ENCODE measurements at places on chromosomes 1 and 21. TPM values are rescaled to one million over a fixed set of nuclear protein-coding genes. Genes with fewer than 3 reads are reported as not detected.

DNA sequence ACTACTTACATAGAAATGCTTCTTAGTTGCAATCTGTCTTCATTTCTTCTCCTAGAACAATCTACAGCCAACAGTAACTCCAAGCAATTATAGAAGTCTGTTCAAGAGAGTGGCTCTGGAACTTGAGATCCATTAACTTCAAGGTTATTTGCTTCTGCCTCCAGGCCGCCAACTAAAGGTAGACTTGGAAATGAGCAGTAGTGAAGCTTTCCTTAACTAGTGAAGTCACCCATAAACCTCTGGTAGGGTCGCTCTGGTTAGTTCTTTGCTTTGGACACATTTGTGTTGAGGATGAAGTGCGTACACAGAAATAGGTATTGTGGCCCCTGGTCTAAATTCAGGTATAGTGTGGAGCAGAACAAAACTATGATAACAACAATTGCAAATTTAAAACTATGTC lies 809.9 kb upstream of the RGS18 start:
- no peak overlapping the region for H3K27ac ChIP-seq
- H3K36me3 ChIP-seq: no peaks in the 10 kb centered on the region
- DNase-seq: no peak
- H3K4me1 ChIP-seq: no peaks in the 10 kb centered on the region
- no peak overlapping the region for H3K4me3 ChIP-seq

- no peak for DNase-seq
- no peaks in the 10 kb centered on the region for H3K36me3 ChIP-seq
- H3K27ac ChIP-seq: no peak overlapping the region
- H3K4me1 ChIP-seq: no peaks in the 10 kb centered on the region
- no peaks in the 10 kb centered on the region for H3K27me3 ChIP-seq
Measured at GRCh38 chr1:27394282-27394658, 1.8 kb downstream of the GPR3 start.

DNA sequence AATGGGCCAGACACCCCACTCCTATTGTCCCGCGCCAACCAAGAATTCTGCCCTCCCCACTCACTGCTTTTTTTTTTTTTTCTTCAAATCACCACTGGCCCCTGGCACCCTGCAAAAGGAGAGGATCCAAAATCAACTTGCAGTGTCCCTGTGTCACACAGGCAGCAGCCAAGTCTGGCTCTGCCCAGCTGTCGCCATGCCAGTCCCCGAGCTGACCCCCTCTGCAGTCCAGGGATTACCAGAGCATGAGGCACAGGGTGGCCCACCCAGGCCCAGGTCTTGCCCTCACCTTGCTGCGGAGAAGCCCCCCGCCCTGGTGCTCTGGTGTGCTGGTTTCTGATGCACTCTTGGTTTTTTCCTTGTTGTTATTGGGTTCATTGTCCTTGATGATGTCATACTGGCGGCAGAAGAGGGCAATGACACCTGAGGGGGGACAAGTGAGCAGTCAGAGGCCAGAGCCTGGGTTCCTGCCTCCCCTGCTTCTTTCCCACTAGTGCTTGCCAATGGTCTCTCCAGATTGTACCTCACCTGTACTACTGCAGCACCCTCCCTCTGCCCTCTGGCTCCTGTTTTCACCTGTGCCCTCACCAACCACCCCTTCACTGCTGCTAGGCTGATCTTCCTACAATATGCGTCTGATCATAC lies 6.2 kb downstream of the FNDC5 start:
- H3K27me3 ChIP-seq: no peaks in the 10 kb centered on the region
- no peak overlapping the region for H3K27ac ChIP-seq
- no peaks in the 10 kb centered on the region for H3K36me3 ChIP-seq
- H3K4me3 ChIP-seq: no peak overlapping the region
- no peaks in the 10 kb centered on the region for H3K4me1 ChIP-seq

DNA sequence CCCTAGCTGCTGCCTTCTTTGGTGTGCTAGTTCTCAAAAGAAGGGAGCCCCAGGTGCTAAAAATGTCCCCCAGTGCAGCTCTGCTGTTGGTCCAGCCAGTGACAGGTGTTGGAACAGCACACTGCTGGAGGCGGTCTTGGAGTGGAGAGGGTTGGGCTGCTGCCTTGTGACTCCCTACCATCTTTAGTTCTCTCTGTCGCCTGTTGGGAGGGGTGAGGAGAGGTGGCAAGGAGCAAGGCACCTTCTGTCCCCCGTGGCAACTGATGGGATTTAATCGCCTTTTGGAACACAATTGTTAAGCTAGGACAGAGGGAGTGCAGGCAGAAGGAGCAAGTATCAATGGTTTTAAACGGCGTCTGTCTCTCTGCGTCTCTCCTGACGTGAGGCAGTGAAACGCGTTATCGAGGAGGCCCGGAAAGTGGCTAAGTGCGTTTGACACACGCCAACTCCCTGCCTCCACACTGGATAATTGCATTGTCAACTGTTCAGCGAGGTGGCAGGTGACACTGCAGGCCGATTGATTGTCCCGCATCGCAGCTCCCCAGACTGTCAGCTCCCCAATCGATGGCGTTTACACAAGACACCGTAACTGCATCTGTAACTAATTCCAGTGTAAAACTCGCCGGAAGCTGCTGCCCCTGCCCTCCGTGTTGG lies 34.0 kb downstream of the TMEM53 start:
- H3K4me1 ChIP-seq: no peaks in the 10 kb centered on the region
- no peak for DNase-seq
- no peaks in the 10 kb centered on the region for H3K27me3 ChIP-seq
- H3K4me3 ChIP-seq: no peak overlapping the region

DNA sequence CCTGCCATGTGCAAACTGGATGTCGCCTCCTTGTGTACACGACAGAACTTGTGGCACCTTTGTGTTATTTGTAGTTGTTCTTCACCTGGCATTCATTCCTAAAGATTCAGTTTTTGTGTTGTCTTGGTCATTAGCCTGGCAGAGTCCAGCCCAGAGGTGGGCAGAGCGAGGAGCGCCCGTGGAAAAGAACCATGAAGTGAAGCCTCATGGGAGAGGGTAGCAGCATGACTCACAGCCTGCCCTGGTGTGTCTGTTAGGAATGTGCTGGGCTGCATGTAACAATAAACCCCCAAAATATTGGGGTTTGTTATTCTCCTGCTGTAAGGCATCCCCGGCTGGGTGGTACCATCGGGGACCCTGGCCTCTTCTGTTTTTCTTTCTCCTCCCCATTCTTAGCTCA lies 124.9 kb upstream of the TMEM51 start:
- no peak overlapping the region for H3K4me3 ChIP-seq
- DNase-seq: no peak

- H3K36me3 ChIP-seq: no peaks in the 10 kb centered on the region
- no peak overlapping the region for H3K27ac ChIP-seq
- H3K4me3 ChIP-seq: no peak overlapping the region
- no peaks in the 10 kb centered on the region for H3K27me3 ChIP-seq
Measured at GRCh38 chr1:213054733-213055591, 3.9 kb downstream of the RPS6KC1 start.

- no peaks in the 10 kb centered on the region for H3K27me3 ChIP-seq
- no peak overlapping the region for H3K27ac ChIP-seq
- H3K36me3 ChIP-seq: peaks cover 4% of the 10 kb centered on the region
Measured at GRCh38 chr1:38834937-38835827, 24.4 kb downstream of the RRAGC start.

The NPR1 gene
- 46.5 TPM for total RNA-seq

- no peak overlapping the region for H3K27ac ChIP-seq
- no peak overlapping the region for H3K4me3 ChIP-seq
- H3K4me1 ChIP-seq: no peaks in the 10 kb centered on the region
- H3K36me3 ChIP-seq: no peaks in the 10 kb centered on the region
- no peaks in the 10 kb centered on the region for H3K27me3 ChIP-seq
Measured at GRCh38 chr1:218572050-218572449, 226.9 kb downstream of the TGFB2 start.

The CGN gene
- total RNA-seq: 13.4 TPM

DNA sequence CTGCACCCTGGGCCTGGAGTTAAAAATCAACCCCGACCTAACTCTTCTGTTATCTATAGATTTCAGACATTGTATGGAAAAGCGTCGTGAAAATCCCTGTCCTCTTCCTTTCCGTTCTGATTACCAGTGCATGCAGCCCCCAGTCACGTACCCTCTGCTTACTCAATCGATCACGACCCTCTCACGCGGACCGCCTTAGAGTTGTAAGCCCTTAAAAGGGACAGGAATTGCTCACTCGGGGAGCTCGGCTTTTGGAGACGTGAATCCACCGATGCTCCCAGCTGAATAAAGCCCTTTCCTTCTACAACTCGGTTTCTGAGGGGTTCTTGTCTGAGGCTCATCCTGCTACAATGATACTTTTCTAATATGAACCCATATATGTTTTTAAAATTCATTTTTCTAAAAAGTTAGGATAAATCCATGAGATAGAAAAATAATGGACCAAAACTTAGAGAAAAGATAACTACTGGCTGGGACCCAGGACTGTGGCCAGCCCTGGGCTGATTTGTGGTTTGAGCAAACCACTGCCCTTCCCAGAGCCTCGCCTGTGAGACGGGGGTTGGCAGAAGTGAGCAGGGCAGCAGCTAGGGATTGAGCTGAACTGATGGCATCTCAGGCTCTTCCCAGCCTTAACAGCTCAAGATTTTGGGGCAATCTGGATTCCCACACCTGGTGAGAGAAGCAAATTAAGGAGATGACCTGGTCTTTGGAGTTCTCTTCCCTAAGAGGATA lies 5.0 kb downstream of the UQCRHL start:
- no peak overlapping the region for H3K27ac ChIP-seq
- no peaks in the 10 kb centered on the region for H3K27me3 ChIP-seq
- H3K4me1 ChIP-seq: peaks cover 8% of the 10 kb centered on the region
- no peak overlapping the region for H3K4me3 ChIP-seq

DNA sequence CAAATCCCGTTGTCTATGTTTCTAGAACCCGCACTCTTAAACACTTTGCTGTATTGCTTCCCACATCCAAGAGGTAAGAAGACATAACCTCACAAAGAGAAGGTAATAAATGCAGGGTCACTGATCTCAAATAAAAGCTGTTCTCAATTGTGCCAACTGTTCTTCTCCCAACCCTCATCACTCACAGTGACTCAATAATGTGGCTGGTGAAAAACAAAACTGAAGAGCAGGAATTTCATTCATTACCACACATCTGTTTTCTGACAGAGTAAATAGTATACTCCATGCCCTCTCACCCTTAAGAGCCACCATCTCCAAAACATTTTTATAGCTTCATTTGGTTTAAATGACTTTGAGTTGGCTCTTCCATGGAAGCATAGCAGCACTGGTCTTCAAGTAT lies 6.2 kb upstream of the ERICH3 start:
- DNase-seq: no peak
- H3K4me3 ChIP-seq: no peak overlapping the region
- H3K36me3 ChIP-seq: no peaks in the 10 kb centered on the region
- no peaks in the 10 kb centered on the region for H3K4me1 ChIP-seq

Measured in breast epithelium (tissue), 4 donors.